ENCODE measurements at places on chromosomes 7 and 10.

- DNase-seq, result no peak
Observed at GRCh38 chr7:42843205-42843800, 68.6 kb downstream of the C7orf25 start.

- DNase-seq, result no peak
Observed at GRCh38 chr7:27611059-27611458, 51.6 kb downstream of the HIBADH start.

DNA sequence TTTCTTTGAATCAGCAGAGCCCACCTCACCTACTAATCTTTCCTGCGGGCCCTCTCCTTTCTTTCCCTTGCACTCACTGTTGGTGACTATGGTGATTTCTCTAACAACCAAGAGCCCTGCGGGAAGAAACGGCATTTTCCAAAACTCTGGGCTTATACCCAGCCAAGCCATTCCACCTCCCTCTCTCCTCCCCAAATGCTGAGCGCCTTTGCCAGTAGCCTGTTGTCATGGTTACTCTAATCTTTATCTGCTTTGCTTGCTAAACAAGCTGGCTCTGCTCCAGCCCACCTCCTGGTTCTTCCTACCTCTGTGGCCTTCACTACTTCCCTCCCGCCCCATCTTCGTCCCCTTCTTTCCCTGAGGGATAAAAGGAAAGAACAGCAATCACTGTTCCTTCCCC is 86.7 kb downstream of the DGKI start:
- DNase-seq, result no peak

DNA sequence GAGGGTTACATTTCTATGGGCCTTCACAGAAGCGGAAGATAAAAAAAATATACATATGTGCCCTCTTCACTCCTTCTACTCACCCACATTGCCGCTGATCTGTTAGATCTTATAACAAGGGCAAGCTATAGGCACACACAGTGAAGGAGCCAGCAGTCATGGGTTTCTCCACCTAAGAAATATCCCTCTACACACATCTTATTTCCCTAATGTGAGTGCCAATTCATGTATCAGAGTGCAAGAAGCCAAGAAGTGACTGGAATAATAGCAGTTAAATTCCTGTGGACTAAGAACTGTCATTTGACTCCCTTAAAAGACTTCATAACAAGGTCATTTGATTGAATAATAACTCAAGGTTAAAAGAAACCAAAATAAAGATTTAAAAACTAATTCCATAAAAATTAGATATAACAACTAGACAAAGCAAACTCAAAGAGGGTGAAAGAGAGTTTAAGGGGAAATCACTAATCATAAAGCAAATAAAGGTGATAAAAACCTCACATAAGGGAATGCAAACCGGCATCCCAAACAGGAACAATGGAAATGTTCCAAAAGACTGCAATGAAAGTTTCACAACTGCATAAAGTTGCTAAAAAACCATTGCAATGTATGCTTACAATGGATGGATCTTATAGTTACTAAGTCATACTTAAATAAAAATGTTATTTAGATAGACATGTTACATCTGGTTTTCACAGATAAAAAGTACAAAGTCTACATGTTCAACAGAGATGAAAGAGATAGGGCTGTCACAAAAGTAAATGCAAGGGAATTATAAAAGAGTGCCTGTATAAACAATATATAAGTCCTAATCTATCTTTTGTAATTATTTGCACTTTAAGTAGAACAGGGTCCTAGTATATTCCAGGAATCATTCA is 42.8 kb downstream of the ARHGAP21 start:
- no peak for DNase-seq
